ENCODE measurements at places on chromosomes 6 and 20. TPM values are rescaled to one million over a fixed set of nuclear protein-coding genes. Genes with fewer than 3 reads are reported as not detected.

The PCK1 gene
- not detected for total RNA-seq

The PRDM1 gene
- total RNA-seq = 39.7 TPM

The ELOVL4 gene
- total RNA-seq = 9.1 TPM

The COL21A1 gene
- under 0.01 TPM for total RNA-seq

The ULBP3 gene
- 17.3 TPM for total RNA-seq

The FNDC11 gene
- 0.97 TPM for total RNA-seq

The SEL1L2 gene
- not detected for total RNA-seq

The UBE2C gene
- 13.5 TPM for total RNA-seq

The ENPP5 gene
- 0.43 TPM for total RNA-seq

The GLP1R gene
- not detected for total RNA-seq

The SLC22A16 gene
- total RNA-seq = not detected

The MOCS1 gene
- 10.8 TPM for total RNA-seq

The DEFB132 gene
- total RNA-seq = not detected

The MLIP gene
- not detected for total RNA-seq

The RWDD1 gene
- 31.9 TPM for total RNA-seq

The RGS17 gene
- 1.3 TPM for total RNA-seq

The SLC39A7 gene
- total RNA-seq = 143 TPM

The HFE gene
- total RNA-seq = 15.5 TPM

The EFCAB8 gene
- total RNA-seq = 0.32 TPM

The BLCAP gene
- 37.7 TPM for total RNA-seq

The SLC35F1 gene
- total RNA-seq = under 0.01 TPM

The IL17F gene
- total RNA-seq = under 0.01 TPM

The BCLAF1 gene
- 116 TPM for total RNA-seq

The NOX3 gene
- total RNA-seq = not detected

The RHAG gene
- not detected for total RNA-seq

The B3GALT4 gene
- 2.6 TPM for total RNA-seq

The TCEA2 gene
- 20.7 TPM for total RNA-seq

The SLC32A1 gene
- not detected for total RNA-seq

The RNASET2 gene
- total RNA-seq = 20.3 TPM

The SALL4 gene
- total RNA-seq = 0.97 TPM

The ZBTB9 gene
- total RNA-seq = 4.7 TPM

The C6orf15 gene
- not detected for total RNA-seq

The MROH8 gene
- 2.6 TPM for total RNA-seq

The RCAN2 gene
- total RNA-seq = 1.9 TPM

The ZC2HC1B gene
- not detected for total RNA-seq

The FERMT1 gene
- total RNA-seq = 4.3 TPM

Data from fibroblast of villous mesenchyme (primary cell).